ENCODE measurements at places on chromosomes 16 and 17.
A peak's percentile ranks its signal among the peaks of the same experiment; 100 is the strongest.

GRCh38 chr16:29975811-29976511 is 2.3 kb downstream of the TAOK2 start:
- no peak for DNase-seq

GRCh38 chr16:77668201-77668600 is 54.1 kb upstream of the NUDT7 start:
- DNase-seq, result no peak

GRCh38 chr17:59377410-59377809 is 46.0 kb downstream of the YPEL2 start:
- no peak for DNase-seq

GRCh38 chr17:44363613-44364159 is at the start of gene FAM171A2:
Gene FAM171A2, minus strand, starts transcription at chr17:44363853. Its CDS starts 139 bp downstream, at chr17:44363714.
- peak; percentile 50 for DNase-seq

DNA sequence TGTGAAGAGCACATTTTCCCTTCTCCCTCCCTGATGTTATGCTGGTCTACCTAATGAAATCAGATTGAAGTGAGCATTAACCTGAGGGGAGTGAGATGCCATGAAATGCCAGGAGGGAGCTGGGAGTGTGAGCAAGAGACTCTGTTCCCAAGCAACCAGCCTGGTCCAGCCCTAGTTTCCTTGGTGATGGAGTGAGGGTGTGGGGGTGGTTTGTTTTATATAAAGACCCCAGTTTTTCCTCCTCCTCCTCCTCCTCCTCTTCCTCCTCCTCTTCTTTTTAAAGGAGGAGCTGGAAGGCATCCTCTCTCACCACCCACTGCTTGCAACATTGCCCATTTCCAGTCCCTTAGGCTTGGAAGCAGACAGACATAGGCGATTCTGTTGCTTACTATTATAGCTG is 97.1 kb downstream of the DNAH3 start:
- DNase-seq, result no peak

DNA sequence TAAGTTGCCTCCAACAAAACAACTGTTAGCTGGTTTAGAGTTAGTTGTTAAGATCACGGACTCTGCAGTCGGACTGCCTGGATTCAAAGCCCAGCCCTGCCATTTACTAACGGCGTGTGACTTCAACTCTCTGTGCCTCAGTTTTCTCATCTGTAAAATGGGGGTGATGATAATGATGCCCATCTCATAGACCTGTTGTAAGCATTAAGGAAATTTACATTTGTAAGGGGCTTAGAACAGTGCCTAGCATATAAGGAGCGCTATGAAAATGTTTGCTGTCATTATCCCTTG is 825 bp downstream of the SLC4A1 start:
- DNase-seq, result no peak
